ENCODE measurements at places on chromosomes 6 and 20. TPM values are rescaled to one million over a fixed set of nuclear protein-coding genes. Genes with fewer than 3 reads are reported as not detected.

Gene PKIB
- total RNA-seq: 1.7 TPM

Gene OLIG3
- total RNA-seq: not detected

Gene C6orf58
- total RNA-seq: 1.4 TPM

Gene CCN6
- total RNA-seq: not detected

Gene GATA5
- total RNA-seq: 0.16 TPM

Gene MEP1A
- total RNA-seq: not detected

Gene LAMA5
- 11.2 TPM for total RNA-seq

Gene GRM1
- total RNA-seq: 22.3 TPM

Gene TMEM244
- 1.4 TPM for total RNA-seq

Gene NHLRC1
- total RNA-seq: 2.8 TPM

Gene ABCF1
- total RNA-seq: 17.5 TPM

Gene FAM83C
- total RNA-seq: not detected

Gene VPS16
- 51.3 TPM for total RNA-seq

Gene SLC32A1
- 6.4 TPM for total RNA-seq

Gene PXDC1
- total RNA-seq: 11.1 TPM

Gene CRYBG1
- 0.31 TPM for total RNA-seq

Gene CST9L
- total RNA-seq: not detected

Gene ZNF311
- total RNA-seq: 8.9 TPM

Gene ADGRF5
- 8.0 TPM for total RNA-seq

Gene MAP7
- 6.1 TPM for total RNA-seq

Gene RRAGD
- total RNA-seq: 99.2 TPM

Gene CALHM4
- total RNA-seq: not detected

Gene NOX3
- total RNA-seq: not detected

Gene OR2J3
- total RNA-seq: not detected

Gene SLC17A4
- not detected for total RNA-seq

Gene SSTR4
- not detected for total RNA-seq

Gene REM1
- total RNA-seq: not detected

Gene C20orf202
- total RNA-seq: 0.16 TPM

Gene EBF4
- total RNA-seq: 10.5 TPM

Gene SLC25A27
- 30.7 TPM for total RNA-seq

Gene SNTA1
- 15.6 TPM for total RNA-seq

All from occipital lobe (tissue), 3 donors.